ENCODE measurements at places on chromosomes 2 and 18.

DNA sequence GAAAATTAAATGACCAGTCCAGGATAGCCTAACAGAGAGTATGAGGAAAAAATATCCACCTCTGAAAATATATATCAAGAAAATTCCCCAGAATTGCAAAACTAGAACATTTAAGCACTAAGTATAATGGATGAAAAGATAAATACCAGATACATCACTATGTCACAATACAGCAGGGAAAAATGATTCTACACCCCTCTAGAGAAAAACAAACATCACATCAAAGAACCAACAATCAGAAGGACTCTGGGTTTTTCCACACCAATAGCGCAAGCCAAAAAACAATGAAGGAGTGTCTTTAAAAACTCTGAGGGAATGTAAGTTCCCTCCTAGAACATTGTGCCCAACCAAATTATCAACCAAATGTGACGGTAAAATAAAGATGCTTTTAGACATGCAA, 13.7 kb downstream of the BUB1 start:
- no peak for DNase-seq

DNA sequence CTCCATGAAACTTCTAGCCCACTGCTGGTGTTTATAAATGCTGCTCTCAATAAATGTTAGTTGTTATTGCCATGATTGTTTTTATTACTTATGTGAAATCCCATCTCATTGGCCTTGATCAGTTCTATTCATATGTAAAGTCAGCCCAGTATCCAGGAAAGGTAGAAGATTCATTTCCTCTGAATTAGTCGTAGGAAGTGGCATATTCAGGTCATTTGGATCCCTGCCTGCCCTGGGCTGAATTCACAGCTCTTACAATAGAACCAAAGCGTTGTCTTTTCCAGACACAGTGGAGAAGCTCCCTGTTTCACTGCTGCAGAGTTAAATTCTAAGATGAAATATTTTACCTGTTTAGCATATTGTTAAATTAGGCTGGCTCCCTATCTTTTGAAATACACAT, 70.3 kb downstream of the MAIP1 start:
- no peak for DNase-seq

DNA sequence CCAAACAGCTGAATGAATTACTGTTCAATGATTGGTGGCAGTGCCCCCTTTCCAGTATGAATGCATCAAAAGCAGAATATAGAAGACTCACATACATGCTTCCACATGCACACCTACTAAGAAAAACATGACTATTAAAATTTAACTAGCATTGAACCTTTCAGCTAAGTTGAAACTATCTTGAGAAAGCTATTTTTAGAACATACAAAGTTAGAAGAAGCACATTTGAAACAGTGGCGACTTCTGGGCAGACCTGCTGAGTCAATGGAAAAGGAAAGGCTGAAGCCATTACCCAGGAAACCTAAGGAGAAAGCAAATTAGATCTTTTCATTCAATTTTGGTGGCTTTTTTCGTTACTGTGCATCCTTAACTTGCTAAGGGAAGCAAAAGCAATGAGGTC, 55.9 kb downstream of the PLA2R1 start:
- peak; percentile 3 for DNase-seq

GRCh38 chr2:240439698-240440151, 4.3 kb downstream of the GPC1 start:
- DNase-seq, result no peak

GRCh38 chr2:150578481-150578880, 91.0 kb upstream of the RND3 start:
- DNase-seq, result no peak

GRCh38 chr2:217788669-217789002, 214.2 kb downstream of the TNS1 start:
- no peak for DNase-seq

GRCh38 chr2:142989273-142990204, 112.1 kb downstream of the KYNU start:
- DNase-seq, result peak; percentile 93

DNA sequence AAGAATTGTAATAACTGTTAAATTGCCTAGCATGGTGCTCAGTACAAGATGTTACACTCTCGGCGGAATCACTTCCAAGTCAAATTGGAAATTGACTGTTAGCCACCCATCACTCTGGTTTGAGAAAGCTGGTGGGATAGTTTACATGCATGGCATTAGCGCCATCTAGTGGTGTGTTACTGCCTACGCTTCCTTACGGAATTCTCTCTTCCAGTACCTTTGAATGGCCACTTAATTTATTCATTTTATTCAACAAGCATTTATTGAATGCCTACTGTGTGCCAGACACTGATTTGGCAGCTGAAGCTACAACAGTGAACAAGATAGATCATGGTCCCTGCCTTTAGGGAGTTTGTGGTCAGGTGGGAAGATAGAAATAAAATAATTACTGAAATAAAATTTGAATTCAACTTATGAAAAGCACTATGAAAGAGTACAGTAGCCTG, 171.2 kb downstream of the TMEM247 start:
- peak; percentile 88 for DNase-seq

DNA sequence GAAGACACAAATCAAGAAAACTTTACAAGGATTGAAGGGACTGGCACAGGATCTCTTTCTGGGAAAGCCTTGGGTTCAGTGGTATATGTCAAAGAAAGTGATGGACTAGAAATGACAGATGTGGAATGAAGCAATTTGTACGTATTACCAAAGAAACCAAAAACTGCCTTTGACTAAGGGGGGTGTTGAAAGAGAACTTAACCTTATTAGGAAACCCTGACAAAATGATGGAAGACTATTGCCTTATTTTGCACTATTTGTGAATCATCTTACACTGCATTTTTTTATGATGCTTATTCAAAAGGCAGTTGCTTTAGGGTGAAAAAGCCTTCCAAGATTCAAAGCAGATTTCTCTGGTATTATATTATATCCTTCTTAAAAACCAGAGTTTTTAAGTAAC, 4.0 kb downstream of the TSGA10 start:
- DNase-seq, result no peak

- no peak for DNase-seq
Measured at GRCh38 chr2:57802243-57802642, 244.4 kb upstream of the VRK2 start.

DNA sequence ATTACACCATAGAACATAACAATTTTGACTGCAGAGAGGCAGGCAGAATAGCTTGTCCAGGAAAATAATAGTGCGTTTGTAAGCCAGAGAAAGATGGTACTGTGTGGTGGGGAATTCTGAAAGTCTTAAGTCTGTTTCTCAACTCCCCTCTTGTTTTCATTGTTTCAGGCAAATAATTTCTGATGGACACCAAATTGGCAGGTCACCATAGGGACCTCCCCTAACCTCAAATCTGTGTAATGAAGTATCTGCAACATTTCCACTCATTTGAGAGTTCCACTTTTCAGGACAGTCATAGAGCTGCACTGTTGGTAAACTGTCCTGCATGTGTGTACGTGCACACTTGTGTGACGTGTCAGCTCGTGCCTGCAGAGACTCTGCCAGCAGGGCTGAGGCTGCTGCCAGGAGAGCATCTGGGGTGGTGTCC, 195.6 kb downstream of the AGAP1 start:
- no peak for DNase-seq

DNA sequence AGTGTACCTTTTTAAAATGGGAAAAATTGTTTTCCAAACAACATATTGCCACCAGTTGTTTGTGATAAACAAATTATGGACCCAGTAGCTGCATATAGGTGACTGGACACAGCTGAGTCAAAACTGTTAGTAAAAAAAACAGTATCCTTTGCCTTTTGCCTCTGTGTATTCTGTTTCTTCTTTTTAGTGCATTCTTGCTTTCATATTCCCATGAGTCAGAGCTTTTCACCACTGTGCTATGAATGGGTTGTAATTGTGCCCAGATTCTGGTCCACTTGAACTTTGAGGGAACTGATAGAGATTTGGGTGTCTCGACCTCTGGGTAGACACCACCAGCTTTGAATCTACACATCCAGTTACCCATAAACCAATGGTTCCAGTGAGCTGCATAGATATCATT, 1441.9 kb upstream of the ZEB2 start:
- DNase-seq, result no peak

DNA sequence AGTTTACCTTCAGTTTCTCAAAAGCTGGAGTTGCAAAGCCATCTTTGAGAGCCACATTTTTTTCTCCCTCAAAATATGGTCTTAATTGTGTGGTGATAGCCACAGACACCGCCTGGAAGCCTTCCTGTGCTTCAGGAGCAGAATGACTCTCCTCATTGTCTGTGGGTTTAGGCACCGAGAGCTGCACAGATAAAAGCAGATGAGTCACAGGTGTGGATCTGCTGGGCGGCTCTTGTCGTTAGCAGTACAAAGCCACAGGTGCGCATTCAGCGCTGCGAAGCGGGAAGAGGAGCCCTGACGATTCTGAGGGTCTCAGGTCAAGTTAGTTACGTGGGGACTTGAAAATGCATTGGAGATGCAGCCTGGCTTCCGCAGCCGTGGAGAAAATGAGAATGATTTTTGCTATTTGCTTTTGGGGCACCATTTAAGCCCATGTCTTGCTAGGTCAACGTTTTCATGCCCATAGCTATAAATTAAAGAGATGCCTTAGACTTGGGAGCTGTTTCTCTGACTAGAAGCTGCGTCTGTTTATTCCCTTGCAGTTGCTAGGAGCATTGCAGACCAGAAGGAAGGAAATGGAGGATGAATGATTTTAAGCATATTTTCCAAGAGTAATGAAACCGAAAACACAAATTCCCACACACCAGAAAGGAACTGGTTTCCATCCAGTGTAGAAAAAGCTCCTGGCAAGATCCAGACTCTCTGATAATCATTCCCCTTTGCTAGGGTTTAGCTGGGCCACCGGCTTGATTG, 51.5 kb downstream of the KLHL29 start:
- DNase-seq, result no peak

GRCh38 chr2:241812730-241813643, 4.0 kb downstream of the NEU4 start:
- no peak for DNase-seq

DNA sequence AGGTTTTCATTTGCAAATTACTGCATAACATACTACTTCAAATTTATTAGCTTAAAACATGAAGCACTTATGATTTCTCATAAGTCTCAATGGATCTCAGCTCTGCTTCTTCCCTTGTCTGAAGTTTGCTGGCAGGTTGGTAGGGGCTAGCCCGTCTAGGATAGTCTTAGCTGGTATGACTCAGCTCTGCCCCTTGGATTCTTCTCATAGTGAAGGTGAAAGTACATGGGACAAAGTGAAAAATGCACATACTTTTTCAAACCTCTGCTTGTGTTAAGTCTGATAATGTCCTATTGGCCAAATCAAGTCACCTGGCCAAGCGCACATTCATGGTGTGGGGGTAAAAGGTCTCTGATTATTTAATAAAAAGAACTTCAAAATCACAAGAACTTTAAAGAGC, 184.8 kb upstream of the VWC2L start:
- no peak for DNase-seq

DNA sequence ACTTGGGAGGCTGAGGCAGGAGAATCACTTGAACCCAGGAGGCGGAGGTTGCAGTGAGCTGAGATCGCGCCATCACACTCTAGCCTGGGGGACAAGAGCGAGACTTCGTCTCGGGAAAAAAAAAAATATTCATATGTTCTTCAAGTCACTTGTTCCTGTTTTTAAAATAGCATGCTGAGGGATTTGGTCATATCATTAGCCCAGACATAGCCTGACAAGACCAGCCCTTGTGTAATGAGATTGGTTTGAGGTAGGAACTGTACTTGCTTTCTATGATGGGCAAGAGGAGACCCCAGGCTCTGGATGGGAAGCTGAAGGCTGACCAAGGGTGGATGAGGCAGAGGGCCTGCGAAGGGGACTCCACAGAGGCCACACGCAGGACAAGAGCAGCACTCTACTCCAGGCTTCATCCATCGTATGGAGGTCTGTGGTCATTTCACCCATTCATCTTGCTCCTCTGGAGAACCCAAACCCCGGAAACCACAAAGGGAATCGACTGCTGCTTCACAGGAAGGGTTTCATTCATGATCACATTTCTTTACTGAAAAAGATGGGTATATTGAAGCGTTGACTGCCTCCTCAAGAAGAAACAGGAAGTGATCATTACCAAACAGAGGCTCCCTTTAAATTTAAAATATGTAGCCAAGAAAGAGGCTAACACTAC, 87.1 kb upstream of the ZNF397 start:
- no peak for DNase-seq

GRCh38 chr2:84940088-84940470, 30.9 kb upstream of the KCMF1 start:
- no peak for DNase-seq

DNA sequence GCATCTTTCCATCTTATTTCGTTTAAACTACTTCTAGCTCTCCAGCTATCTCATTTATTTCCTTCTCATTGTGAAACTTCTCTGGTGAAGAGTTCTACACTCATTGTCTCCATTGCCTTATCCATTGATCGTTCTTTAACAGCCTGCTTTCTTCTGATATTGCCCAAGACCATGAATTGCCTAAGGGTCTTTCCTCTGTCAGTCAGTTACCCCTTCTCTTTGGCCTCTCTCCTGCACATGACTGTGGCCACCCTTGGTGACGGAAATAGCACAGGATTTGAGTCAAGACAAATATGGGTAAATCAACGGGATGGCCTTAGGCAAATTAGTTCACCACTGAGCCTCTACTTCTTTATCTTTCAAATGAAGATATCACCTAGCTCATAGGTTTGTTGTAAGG, 26.6 kb downstream of the NHEJ1 start:
- DNase-seq, result no peak

GRCh38 chr2:78780864-78781583, 244.5 kb upstream of the REG3G start:
- DNase-seq, result peak; percentile 26

DNA sequence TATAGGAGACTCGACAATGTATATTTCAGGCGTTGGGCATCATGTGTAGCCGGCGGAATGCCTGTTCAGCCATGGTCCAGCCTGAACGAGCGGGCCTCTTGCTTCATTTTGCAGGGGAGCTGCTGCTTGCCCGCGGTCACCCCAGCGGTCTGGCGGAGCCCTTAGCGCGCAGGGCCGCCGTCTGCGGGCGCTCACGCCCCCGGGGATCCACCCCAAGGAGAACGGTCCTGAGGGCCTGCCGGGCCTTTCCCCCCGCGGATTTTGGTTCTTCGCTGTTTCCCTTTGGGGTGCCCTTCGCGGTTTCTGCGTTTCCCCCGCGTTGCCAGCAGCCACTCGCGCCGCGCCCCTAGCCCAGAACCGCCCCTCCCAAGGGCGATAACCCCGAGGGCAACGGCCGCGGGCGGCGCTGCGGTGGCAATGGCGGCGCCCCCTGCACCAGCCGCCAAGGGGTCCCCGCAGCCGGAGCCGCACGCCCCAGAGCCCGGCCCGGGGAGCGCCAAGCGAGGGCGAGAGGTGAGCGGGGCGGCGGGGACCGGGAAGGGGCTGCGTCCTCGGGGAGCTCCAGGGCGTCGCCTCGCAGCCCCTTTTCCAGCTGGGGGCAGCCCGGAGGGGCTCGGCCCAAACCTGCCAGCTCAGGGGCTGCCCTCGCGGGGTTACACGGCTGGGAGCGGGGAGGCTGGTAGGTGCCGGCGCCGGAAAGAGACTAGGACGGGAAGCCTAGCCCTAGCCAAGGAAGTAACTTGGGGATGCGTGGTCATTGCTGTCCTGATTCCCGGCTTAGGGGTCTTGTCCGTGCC, at the start of gene MFSD2B:
Gene MFSD2B, plus strand, starts transcription at position 406 of the 797 bp plus-strand sequence. Its CDS starts 12 bp downstream, at position 418.
- peak; percentile 23 for DNase-seq

DNA sequence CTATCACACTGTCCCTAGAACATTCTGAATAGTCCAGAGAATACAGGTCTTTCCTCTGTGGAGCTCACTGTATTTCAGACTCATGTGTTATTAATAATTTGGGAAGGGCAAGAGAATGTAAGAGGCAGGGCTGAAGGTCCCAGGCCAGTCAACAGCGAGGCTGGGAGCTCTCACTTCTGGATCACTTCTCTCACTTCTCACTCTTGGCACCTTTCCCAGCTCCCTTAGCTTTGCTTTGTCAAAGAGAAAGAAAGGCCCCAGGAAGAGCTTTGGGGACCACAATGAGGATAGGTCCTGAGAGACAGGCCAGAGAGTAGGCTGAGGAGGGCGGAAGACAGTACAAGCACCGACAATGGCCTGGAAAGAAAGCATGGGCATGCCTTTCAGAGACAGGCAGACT, 11.2 kb downstream of the EFR3B start:
- no peak for DNase-seq

All from lung (tissue), 17 donors.